ENCODE measurements at places on chromosomes 2 and 18.

DNA sequence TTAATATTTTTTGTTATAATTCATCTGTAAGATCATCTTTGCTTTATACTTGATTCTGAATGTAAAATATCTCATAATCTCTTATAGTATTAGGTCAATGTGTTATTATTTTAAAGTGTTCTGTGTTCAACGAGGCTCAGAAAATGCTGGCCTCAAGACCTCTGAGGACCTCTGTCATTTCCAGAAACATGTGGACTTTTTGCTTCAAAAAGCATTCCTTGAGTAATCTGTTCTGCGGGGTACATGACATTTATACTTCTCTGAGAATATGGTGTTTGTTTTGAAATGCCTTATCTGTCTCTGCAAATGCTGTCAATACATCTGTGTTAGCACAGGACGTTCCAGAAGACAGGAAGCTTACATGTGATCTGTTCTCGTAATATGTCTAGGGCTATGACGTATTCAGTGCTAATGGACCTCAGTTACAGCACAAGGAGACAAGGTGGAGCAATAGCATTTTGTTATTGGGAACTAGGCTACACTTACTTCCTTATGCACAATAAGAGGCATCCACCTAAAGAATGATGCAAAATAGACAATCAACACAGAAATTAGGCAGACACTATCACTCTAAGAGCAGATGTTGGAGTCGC is 37.6 kb upstream of the IL1RL1 start:
- DNase-seq, result no peak

DNA sequence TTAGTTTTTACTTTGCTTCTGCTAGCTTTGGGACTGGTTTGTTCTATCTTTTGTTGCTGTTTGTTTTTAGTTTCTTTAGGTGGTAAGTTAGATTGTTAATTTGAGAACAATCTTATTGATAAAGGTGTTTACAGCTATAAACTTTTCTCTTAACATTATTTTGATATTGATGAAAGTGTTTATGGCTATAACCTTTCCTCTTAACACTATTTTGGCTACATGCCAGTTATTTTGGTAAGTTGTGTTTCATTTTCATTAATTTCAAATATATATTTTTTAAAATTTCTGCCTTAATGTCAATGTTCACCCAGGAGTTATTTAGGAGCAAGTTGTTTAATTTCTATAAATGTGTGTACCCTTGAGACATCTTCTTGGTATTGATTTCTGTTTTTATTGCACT is 229.6 kb upstream of the SYT4 start:
- DNase-seq, result no peak

DNA sequence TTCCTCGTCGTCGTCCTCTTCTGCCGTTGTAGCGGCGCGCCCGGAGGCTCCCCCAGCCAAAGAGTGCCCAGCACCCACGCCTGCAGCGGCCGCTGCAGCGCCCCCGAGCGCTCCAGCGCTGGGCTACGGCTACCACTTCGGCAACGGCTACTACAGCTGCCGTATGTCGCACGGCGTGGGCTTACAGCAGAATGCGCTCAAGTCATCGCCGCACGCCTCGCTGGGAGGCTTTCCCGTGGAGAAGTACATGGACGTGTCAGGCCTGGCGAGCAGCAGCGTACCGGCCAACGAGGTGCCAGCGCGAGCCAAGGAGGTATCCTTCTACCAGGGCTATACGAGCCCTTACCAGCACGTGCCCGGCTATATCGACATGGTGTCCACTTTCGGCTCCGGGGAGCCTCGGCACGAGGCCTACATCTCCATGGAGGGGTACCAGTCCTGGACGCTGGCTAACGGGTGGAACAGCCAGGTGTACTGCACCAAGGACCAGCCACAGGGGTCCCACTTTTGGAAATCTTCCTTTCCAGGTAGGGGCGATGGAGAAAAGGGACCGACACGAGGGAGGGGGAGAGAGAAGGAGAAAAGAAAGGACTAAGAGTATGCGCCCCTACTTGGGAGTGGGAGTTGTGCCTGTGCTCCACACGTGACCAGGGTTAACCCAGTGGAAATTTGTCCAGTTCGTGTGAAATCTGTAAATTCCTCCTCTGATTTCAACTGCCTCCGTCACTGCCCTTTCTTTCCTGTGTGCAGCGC is 800 bp downstream of the HOXD13 start:
- DNase-seq, result no peak

DNA sequence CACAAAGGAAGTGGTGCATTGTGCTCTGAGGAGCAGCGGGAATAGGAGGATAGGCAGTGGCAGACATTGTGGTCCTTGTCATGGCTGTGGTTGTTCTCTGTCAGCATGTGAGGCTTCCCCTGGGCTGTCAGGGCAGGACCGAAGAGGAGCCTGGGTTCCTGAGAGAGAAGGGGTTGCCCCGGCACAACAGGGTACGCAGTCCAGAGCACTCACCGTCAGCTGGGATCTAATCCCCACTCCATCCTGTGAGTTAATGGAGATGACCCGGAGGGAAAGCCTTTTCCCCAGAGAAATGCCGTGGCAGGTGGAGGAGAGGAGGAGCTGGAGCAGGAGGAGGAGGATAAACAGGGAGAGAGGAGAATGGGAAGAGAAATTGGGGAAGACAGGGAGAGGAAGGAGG is 396.7 kb upstream of the HS6ST1 start:
- DNase-seq, result no peak

GRCh38 chr2:232196802-232197201 is 181.7 kb upstream of the ALPP start:
- DNase-seq, result no peak

DNA sequence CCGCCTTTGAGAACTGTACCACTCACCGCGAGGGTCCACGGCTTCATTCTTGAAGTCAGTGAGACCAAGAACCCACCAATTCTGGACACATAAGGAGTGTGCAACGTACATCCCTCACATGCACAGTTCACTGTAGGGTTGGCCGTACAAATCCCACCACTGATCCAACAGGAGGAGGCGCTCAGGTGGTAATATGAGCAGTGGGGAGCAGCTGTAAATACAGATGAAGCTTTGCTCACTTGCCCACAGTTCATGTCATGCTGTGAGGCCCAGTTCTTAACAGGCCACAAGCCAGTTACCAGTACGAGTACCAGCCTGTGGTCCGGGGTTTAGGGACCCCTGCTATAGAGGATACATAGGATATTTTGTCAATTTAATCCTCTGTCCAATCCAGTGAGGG is 54.4 kb downstream of the CYP1B1 start:
- DNase-seq, result no peak

- no peak for DNase-seq
Observed at GRCh38 chr18:9530226-9531009, 55.1 kb downstream of the RALBP1 start.

GRCh38 chr18:12102136-12102842 is 8.6 kb downstream of the ANKRD62 start:
- DNase-seq, result no peak

DNA sequence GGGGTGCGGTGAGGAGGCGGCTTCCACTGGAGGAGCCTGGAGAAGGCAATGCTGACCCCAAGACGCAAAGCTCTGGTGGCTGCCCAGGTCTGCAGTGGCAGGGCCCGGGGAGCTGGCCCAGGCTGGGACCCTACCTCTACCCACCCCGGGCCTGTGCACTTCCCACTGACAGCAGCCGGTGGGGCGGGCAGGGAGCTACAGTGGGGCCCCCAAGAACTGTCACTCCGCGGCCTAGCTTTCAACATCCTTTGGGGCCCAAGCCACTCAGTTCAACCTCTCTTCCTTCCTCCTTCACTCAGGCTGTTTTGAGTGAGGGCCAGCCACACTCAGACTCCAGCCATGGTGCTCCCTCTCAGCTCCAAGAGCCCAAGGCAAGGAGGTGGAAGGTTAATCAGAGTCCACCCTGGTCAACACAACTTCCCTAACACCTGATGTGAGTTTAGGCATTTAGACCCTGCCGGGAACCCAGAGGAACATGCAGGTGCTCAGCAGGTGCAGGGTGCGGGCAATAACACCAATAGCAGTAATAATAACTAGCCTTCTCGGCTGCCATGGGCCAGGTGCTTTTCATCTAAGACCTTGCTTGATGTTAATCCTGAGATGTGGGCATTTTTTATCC is 93.6 kb downstream of the ZFP36L2 start:
- no peak for DNase-seq

DNA sequence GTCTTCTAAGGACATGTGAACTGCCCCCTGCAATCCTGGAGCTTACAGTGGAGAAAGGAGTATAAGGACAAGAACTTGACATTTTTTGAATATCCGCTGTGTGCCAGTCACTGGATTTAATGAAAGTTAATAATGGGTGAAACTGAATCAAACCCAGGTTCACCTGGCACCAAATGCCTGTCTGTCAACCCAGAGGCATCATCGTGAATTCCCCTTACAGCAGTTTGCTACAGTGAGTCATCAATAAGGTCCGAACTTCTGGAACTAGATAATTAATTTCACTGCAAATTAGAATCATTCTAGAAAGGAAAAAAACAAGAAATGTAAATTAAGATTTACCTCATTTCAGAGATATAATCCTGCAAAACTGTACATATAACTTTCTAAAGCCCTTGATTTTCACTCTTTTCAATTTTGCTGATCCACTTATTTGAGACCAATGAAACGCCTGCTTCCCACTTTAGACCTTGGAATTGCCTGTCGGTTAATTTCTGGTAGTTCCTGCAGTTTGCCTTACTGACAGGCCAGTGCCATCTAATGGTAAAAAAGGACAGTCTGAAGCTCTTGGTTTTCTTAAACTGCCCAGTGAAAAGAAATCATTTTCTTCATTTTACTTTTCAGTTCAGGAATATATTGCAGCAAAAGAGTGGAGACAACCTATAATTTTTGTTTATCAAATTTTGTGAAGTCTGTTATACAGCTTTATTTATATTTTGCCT is 8.2 kb downstream of the DSG2 start:
- DNase-seq, result no peak

DNA sequence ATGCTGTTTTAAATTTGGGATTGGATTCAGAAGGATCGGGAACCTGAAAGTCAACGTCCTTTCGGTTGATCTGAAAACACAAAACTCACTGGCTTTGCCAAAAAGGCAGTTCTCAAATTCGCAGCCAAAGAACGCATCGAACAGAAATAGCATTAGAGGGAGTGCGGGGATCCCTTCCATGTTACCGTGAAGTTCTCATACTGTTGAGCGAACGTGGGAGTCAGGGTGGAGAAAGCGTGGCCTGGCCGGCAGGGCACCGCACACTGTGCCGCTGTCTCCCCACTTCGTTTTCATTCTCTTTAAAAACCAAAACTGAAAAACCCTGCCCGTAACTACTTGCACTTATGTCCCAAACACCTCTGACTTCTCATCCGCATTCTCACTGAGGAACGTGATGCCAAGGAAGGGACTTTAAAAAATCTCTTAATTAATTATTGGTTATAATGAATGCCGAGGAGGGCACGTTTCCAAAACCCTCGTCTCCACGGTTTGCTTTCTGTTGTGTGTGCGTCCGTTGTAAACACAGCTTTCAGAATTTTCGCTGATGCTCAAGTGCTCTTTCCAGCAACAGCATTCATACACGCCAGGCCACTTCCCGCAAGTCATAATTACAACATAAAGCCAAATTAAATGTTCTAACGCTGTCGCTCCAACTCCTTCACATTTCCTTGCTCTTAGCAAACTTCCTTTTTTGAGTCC is 60.9 kb upstream of the TWIST2 start:
- DNase-seq, result no peak

DNA sequence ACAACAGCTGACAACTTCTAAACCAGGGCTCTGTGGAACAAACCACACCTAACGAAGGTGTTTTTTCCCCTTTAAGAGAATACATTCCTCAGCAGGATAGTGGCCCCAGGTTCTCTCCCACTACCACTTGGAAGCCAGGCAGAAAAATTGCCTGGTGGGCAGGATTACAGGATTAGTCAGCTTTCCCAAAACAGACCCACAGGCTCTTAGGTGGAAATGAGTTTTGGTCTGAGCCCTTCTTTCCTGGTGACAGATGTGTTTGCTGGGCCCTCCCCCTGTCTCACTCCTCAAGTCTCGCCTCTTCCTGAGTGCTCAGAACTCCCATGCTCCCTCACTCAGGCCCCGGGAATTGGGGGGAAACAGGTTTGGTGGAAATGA is 139.4 kb upstream of the HAAO start:
- DNase-seq, result no peak

- DNase-seq, result no peak
Observed at GRCh38 chr2:176830362-176830761, 382.2 kb upstream of the HNRNPA3 start.

GRCh38 chr18:63074981-63075404 is 244.6 kb downstream of the BCL2 start:
- peak; percentile 30 for DNase-seq

- no peak for DNase-seq
Observed at GRCh38 chr2:96913117-96913397, 43.2 kb upstream of the SEMA4C start.

DNA sequence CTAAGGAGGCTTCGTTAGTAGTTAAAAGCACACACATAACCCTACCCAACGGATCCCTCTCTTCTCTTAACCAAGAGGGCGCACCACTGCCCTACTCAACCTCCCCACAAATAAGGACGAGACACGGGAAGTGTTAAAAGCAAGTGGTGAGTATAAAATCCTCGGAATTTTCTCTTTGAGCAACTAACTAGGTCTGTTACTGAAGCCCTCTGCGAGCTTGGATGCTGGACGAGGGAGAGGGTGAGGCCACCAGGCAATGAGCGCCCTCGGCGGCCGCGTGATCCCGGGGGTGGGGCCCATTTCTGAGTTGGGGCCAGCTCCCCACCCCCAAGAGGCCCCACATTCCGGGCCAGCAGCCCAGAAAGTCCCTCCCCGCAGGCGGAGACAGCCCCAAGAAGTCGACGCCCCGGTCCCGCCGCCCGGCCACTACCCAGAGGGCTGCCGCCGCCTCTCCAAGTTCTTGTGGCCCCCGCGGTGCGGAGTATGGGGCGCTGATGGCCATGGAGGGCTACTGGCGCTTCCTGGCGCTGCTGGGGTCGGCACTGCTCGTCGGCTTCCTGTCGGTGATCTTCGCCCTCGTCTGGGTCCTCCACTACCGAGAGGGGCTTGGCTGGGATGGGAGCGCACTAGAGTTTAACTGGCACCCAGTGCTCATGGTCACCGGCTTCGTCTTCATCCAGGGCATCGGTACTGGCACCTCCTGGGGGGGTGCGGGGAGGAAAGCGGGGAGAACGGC is at the start of gene CYBRD1:
TSS of gene CYBRD1 (plus strand) at position 423 of the 736 bp plus-strand sequence. CDS start at position 495, 72 bp downstream.
- peak; percentile 66 for DNase-seq

DNA sequence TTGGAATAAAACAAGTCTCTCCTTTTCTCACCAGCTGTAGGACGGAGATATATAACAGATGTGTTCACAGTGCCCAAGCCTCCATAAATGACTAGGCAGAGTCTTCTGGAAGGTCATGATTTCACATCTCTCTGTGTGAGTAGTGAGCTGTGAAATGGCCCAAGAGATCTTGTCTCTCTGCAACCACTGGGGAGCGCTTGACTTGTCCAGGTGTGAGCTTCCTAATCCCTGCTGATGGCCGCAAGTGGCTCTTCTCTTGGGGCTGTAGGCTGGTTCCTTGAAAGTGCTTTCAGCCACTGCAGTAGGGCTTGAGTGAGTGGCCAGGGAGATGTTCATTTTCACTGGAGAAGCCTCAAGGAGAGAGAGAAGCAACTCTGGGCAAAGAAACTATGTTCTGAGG is 38.1 kb upstream of the OTOS start:
- no peak for DNase-seq

- peak; percentile 13 for DNase-seq
Observed at GRCh38 chr2:168552450-168552856, 96.4 kb downstream of the CERS6 start.
